ENCODE measurements at places on chromosomes 2 and 18. TPM values are rescaled to one million over a fixed set of nuclear protein-coding genes. Genes with fewer than 3 reads are reported as not detected.

IMPACT gene
- total RNA-seq, result 4.5 TPM

SATB2 gene
- 0.05 TPM for total RNA-seq

TUBB8B gene
- total RNA-seq, result not detected

NPAS2 gene
- 5.6 TPM for total RNA-seq

SP5 gene
- total RNA-seq, result 0.32 TPM

RAPGEF4 gene
- total RNA-seq, result 0.92 TPM

SERPINB12 gene
- not detected for total RNA-seq

ME2 gene
- total RNA-seq, result 117 TPM

NLRC4 gene
- total RNA-seq, result 0.16 TPM

VIT gene
- total RNA-seq, result not detected

CENPA gene
- 27.3 TPM for total RNA-seq

CFAP53 gene
- total RNA-seq, result 0.51 TPM

ACMSD gene
- not detected for total RNA-seq

EPHA4 gene
- total RNA-seq, result 1.2 TPM

RAMP1 gene
- 13.1 TPM for total RNA-seq

TTR gene
- total RNA-seq, result not detected

TYW5 gene
- total RNA-seq, result 11.0 TPM

SCYGR4 gene
- not detected for total RNA-seq

NETO1 gene
- total RNA-seq, result not detected

TIGD1 gene
- total RNA-seq, result 9.1 TPM

HOXD13 gene
- total RNA-seq, result not detected

SETBP1 gene
- total RNA-seq, result 27.4 TPM

FIGN gene
- total RNA-seq, result not detected

KCNJ13 gene
- total RNA-seq, result not detected

CRYGD gene
- not detected for total RNA-seq

OBSL1 gene
- total RNA-seq, result 0.37 TPM

SIX3 gene
- total RNA-seq, result 0.25 TPM

SCN9A gene
- total RNA-seq, result not detected

CABLES1 gene
- 27.4 TPM for total RNA-seq

KATNAL2 gene
- total RNA-seq, result 0.23 TPM

REG3G gene
- total RNA-seq, result not detected

EDAR gene
- total RNA-seq, result 0.11 TPM

MRO gene
- total RNA-seq, result not detected

ANKRD53 gene
- not detected for total RNA-seq

SEMA4C gene
- 32.0 TPM for total RNA-seq

CLIP4 gene
- total RNA-seq, result 21.8 TPM

LAPTM4A gene
- total RNA-seq, result 27.3 TPM

TNFRSF11A gene
- 43.0 TPM for total RNA-seq

NEU2 gene
- total RNA-seq, result not detected

ALPI gene
- not detected for total RNA-seq

SPP2 gene
- total RNA-seq, result not detected

SCTR gene
- not detected for total RNA-seq

ACVR1C gene
- total RNA-seq, result 0.57 TPM

IGFBP5 gene
- total RNA-seq, result not detected

DOCK10 gene
- total RNA-seq, result 107 TPM

SERPINB2 gene
- not detected for total RNA-seq

OR6B2 gene
- total RNA-seq, result not detected

TLX2 gene
- total RNA-seq, result 0.82 TPM

CFAP65 gene
- not detected for total RNA-seq

ZNF516 gene
- 1.2 TPM for total RNA-seq

TFPI gene
- 0.50 TPM for total RNA-seq

GALNT13 gene
- not detected for total RNA-seq

REG3A gene
- not detected for total RNA-seq

ZC3H6 gene
- 8.0 TPM for total RNA-seq

GCG gene
- total RNA-seq, result not detected

SCG2 gene
- 0.07 TPM for total RNA-seq

LMAN2L gene
- 7.0 TPM for total RNA-seq

LONRF2 gene
- 0.21 TPM for total RNA-seq

GNLY gene
- 21.9 TPM for total RNA-seq
